SK-N-MC (cell line): ENCODE measurements at places on chromosomes 12 and 14.

- DNase-seq = no peak
These were observed 402.6 kb downstream of the FUT8 start for GRCh38 chr14:65815127-65815526.

DNA sequence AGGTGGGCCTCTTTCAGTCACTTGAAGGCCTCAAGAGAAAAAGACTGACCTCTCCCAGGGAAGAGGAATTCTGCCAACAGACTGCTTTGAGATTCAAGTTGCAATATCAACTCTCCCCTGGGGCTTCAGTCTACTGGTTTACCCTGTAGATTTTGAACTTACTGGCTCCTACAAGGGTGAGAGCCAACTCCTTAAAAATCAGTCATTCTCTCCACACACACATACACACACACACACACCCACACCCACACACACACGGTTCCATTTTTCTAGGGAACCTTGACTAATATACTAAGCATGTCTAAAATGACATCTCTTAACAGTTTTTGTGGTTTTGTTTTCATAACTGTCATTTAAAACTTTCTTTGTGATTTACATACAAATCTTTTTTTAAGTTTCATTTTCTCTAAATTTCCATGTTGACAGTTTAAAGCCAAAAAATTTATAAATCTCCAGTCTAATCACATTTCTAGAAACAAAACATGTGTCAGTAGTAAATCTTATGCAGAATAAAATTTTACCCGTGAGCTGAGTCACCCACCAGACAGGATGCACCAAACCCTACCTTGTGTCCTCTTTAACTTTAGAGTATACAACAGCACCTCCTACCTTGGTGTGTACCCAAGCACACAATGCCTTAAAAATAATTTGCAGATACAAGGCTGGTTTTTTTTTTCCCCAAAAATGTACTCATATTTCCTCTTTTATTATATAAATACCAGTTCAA, 394.6 kb downstream of the AEBP2 start:
- no peak for DNase-seq

DNA sequence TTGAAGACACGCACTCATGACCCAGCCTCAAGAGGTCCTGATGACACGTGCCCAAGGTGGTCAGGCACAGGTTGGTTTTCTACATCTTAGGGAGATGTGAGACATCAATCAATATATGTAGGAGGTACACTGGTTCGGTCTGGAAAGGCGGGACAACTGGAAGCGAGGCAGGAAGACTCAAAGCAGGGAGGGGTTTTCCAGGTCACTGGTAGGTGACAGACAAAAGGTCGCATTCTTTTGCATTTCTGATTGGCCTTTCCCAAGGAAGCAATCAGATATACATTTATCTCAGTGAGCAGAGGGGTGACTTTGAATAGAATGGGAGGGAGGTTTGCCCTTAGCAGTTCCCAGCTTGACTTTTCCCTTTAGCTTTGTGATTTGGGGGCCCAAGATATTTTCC, 38.6 kb downstream of the GLT1D1 start:
- DNase-seq = no peak

DNA sequence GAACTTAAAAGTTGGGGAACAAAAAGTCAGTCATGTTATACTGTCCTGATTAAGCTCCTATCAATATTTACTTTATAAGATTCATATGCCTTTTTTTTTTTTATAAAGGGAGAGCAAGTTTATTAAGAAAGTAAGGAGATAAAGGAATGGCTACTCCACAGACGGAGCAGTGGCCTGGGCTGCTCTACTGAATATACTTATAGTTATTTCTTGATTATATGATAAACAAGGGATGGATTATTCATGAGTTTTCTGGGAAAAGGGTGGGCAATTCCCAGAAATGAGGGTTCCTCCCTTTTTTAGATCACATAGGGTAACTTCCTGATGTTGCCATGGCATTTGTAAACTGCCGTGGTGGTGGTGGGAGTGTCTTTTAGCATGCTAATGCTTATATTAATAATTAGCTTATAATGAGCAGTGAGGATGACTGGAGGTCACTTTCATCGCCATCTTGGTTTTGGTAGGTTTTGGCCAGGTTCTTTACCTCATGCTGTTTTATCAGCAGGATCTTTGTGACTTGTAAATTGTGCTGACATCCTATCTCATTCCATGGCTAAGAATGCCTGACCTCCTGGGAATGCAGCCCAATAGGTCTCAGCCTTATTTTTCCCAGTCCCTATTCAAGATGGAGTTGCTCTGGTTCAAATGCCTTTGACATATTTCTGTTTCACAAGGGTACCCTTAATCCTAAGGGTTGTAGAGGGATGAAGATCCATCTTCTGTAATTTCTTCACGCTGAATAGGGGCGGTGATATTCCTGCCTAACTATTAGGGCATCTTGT, 73.9 kb downstream of the OTOGL start:
- DNase-seq = no peak

DNA sequence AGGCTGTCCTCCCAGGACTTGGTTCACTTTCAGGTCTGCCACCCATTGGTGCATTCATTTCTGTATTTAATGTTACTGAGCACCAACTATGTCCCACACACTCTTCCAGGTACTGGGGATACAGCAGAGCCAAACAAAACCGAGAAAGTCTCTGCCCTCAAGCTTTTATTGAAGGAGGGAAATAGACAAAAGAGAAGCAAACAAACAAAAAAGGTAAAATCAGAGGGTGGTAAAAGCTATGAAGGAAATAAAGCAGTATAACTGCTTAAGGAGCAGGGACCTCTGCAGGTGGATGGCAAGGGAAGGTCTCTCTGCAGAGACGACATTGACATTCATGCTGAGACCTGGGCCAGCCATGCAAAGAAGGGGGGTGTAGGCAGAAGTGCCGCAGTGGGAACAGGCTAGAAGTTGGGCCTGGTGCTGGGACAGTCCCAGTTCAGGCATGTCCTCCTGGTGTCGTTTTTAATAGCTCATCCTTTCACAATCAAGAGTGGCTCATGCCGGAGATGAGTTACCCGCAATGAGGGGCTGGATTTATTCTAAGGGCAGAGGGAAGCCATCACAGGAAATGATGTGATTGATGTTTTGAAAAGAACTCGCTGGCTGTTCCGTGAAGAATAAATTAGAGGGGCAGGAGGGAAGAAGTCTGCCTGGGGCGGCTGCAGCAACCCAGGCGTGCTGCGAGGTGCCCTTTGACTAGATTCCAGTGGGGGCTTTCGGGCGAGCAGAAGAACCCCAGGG, 72.8 kb downstream of the IRF2BPL start:
- DNase-seq = peak; percentile 93
